ENCODE measurements at places on chromosomes 2 and 18.

- DNase-seq, result no peak
Observed at GRCh38 chr2:206160807-206161179, 1.1 kb downstream of the EEF1B2 start.

DNA sequence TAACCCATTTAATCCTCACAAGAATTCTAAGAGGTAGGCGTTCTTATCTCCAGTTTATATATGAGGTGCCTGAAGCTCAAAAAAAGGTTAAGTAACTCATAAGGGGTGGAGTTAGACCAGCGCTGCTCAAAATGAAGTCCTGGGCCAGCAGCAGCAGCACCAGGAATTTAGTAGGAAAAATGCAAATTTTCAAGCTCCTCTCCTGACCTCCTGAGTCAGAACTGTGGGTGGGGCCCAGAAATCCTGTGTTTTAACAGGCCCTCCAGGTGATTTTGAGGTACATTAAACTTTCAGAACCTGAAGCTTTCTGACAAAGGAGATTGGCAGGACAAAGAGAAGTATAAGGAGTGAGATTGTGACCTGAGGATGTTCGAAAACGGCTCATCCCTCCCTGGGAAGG is 66.0 kb upstream of the CCDC85A start:
- DNase-seq, result no peak

DNA sequence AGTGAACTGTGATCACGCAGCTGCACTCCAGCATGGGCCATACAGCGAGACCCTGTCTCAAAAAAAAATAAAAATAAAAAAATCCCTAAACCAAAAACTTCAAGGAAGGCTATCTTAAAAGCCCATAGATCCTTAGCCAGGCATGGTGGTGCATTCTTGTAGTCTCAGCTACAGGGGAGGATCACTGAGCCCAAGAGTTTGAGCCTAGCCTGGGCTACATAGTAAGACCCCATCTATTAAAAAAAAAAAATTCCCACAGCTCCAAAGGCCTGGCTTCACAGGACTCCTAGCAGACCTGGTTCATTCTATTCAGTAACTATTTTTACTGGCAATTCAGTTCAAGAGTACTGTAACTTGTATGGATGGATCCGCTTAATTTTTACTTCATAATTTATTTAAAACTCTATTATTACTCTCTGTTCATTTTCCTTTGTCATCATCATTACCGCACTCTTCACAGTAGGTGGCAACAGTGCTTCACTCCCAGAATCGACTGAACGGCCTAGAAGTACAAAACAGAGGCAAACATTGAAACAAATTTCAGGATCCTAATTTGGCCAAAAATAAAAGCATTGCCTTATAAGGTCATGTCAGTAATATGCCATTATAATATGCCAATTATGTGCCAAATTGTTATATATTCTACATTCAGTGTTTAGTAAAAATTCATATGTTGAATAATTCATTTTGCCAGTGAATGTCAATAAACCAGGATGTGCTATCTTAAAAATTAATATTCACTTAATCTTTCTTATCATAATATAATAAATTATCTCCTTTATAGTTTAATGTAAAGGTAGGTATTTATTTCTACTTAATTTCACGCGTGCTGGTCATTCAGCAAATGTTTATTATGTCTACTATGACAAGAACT is 14.3 kb upstream of the STAM2 start:
- peak; percentile 86 for DNase-seq

GRCh38 chr18:74234326-74235171 is 57.2 kb downstream of the CYB5A start:
- DNase-seq, result peak; percentile 54

- peak; percentile 99 for DNase-seq
Observed at GRCh38 chr2:186575302-186575701, 14.6 kb upstream of the ITGAV start.

DNA sequence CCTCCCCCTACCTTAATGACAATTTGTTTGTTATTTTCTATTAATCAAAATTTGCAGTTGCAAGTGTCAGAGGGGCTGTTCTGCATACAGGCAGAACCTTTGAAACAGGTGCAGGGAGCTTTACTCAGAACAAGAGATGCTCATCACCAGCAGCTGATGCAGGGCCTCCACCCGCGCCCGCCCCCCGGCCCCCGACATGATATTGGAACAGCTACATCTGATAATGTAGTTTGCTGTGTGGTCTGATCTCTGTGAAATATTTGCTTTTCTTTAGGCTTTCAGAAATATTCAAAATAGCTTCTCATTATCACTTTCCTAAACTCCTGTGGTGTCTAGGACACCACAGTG is 130.0 kb downstream of the PRKCE start:
- DNase-seq, result no peak

- DNase-seq, result no peak
Observed at GRCh38 chr2:176414641-176415040, 145.4 kb downstream of the MTX2 start.

- no peak for DNase-seq
Observed at GRCh38 chr2:222582928-222583327, 73.0 kb downstream of the FARSB start.

DNA sequence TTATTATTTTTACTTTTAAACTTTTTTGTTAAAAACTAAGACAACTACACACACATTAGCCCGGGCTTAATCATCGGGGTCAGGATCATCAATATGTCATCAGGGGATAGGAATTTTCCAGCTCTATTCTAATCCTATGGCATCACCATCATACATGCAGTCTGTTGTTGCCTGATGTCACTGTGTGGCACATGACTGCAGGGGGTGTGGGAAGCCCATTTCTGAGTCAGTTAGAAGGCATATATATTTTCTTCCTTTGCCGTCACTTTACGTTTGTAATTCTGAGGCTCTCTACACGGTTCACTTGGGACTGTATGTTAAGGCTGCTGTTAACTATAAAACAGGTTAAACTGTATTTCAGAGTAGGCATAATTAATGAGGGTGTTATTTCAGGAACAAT is 144.4 kb upstream of the ITGA6 start:
- DNase-seq, result peak; percentile 93

- peak; percentile 75 for DNase-seq
Observed at GRCh38 chr2:100057901-100058261, 84.5 kb downstream of the AFF3 start.

DNA sequence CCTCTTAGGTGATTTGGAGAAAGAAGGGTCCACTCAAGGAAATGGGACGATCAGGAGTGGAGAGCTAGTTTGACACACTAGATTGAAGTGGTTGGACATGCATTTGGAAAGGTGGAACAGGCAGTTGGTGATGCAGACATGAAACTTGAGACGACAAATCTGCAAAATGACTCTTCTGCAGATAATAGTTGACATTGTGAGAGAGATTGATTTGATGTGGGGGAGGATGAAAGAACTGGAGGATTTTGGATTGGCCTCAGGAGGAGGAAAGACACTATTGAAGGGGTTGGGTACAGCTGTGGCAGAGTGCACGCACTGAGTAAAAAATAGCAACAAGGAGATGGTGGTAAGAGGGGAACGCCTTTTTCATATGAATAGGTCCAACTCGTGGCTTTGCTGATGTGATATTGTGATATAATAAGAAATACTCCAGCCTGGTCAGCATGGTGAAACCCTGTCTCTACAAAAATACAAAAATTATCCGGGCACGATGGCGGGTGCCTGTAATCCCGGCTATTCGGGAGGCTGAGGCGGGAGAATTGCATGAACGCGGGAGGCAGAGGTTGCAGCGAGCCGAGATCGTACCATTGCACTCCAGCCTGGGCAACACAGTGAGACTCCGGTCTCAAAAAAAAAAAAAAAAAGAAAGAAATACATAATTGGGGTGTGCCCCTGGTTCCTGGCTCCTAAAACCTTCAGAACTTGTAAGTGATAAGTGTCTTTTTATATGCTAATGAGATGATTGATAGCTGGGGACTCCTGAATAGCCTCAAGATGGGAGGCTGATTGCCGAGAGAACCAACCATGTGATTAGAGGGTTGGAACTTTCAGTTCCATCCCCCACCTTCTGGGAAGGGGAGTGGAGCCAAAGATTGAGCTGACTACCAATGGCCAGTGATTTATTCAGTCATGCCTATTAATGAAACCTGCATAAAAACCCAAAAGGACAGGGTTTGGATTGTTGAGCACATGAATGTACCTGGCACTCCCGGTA is 9.7 kb downstream of the TTLL4 start:
- DNase-seq, result no peak

DNA sequence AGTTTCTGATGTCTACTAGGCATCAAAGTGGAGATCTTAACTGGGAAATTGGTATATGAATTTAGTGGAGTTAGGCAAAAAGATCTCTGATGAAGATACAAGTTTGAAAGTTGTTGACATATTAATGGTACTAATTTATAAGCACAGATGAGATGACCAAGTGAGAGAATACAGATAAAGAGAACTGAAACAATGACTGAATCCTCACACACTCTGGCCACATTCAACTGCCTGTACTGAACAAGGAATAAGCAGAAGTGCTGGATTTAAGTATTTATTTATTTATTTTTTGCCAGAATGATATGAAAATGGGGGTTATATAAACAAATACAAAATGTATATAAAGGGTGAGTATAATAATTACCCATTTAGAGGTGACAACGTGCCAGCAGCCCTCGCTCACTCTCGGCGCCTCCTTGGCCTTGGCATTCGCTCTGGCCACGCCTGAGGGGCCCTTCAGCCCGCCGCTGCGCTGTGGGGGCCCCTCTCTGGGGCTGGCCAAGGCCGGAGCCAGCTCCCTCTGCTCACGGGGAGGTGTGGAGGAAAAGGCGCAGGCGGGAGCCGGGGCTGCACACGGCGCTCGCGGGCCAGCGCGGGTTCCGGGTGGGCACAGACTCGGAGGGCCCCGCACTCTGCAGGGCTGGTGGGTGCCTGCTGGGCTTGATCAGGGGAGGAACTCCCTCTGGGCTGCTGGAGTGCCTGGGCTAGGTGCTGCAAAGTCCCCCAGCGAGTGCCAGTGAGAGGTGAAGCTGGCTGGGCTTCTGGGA is 1363.9 kb upstream of the CRIM1 start:
- no peak for DNase-seq

GRCh38 chr2:64153811-64154210 is 9.6 kb upstream of the PELI1 start:
- no peak for DNase-seq

GRCh38 chr18:53795061-53795460 is 429.4 kb downstream of the MBD2 start:
- DNase-seq, result peak; percentile 38

GRCh38 chr2:28681158-28681571 is 70.5 kb upstream of the PPP1CB start:
- DNase-seq, result peak; percentile 79

GRCh38 chr2:136389809-136390208 is 271.9 kb upstream of the CXCR4 start:
- DNase-seq, result no peak

DNA sequence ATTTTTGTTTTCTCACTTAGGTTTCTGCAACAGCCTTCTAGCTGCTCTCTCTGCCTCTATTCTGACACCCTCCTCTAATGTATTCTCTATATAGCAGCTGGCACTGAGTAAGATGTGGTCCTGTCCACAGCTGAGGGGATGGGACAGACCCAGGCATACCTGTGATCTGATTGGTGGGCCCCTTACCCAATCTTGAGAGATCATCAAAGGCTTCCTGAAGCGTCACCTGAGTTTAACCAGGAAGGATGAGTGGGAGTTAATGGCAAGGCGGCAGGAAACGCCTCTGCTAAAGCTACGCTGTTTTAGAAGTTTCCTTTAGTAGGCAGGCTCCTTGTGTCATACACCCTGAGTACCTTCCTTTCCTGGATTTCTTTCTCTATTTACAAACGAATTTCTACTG is 5.7 kb upstream of the TET3 start:
- no peak for DNase-seq

DNA sequence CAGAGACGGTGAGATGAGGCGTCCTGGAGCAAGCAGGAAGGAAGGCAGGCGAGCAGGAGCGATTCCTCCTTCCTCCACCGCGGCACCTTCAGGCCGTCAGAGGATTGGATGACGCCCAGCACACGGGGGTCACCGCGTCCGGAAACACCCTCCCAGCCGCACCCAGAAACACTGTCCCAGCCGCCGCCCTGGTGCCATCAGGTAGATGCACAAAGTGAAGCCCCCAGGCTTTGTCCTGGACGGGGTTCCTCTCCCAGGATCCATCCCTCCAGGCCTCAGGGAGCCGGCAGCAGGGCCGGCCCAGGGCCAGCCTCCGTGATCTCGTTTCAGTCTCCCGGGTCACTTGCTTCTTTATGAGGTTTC is 31.5 kb downstream of the RTP5 start:
- no peak for DNase-seq

- DNase-seq, result peak; percentile 89
Observed at GRCh38 chr2:229539628-229540027, 174.7 kb downstream of the DNER start.

DNA sequence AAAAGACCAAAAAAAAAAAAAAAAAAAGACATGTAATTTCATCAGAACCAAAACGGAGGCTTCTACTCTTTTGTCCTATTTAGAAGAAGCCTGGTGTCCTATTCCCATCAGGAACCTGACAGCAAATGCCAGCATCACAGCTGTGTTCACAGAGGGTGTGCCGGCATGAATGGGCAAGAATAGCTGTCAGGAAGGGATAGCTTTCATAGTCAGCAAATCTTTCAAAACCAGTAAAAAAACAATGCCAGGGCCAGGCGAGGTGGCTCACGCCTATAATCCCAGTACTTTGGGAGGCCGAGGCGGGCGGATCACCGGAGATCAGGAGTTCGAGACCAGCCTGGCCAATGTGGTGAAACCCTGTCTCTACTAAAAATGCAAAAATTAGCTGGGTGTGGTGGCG is 231.8 kb upstream of the PXDN start:
- no peak for DNase-seq

GRCh38 chr18:11304928-11305327 is 155.6 kb upstream of the PIEZO2 start:
- no peak for DNase-seq

- no peak for DNase-seq
Observed at GRCh38 chr2:167332358-167332757, 444.1 kb downstream of the XIRP2 start.

GRCh38 chr2:109597283-109597682 is 16.5 kb downstream of the SEPTIN10 start:
- no peak for DNase-seq

DNA sequence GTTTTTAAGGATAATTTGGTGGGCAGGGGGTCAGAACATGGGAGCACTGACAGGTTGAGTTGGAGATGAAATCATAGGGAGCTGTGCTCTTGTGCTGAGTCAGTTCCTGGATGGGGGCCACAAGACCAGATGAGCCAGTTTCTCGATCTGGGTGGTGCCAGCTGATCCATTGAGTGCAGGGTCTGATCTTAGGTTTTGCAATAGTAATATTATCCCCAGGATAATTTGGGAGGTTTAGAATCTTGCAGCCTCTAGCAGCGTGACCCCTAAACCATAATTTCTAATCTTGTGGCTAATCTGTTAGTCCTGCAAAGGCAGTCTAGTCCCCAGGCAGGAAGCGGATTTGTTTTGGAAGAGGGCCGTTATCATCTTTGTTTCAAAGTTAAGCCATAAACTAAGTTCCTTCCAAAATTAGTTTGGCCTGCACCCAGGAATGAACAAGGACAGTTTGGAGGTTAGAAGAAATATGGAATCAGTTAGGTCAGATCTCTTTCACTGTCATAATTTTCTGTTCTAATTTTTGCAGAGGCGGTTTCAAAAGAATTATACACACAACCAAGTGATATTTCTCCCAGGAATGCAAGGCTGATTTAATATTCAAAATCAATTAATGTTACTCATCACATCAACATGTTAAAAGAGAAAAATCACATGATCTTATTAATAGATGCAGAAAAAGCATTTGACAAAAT is 23.0 kb downstream of the DBI start:
- DNase-seq, result peak; percentile 76
